Hepatocyte (in vitro differentiated cells): ENCODE measurements at places on chromosomes 2 and 18. TPM values are rescaled to one million over a fixed set of nuclear protein-coding genes. Genes with fewer than 3 reads are reported as not detected.

The POTEJ gene
- 0.17 and 0.76 TPM in 2 replicates for total RNA-seq

- no peaks in the 10 kb centered on the region for H3K36me3 ChIP-seq
- no peak overlapping the region for H3K27ac ChIP-seq
- H3K4me1 ChIP-seq = no peaks in the 10 kb centered on the region
These were observed 93.8 kb downstream of the LYPD6B start for GRCh38 chr2:149132339-149132738.

- no peak for DNase-seq
- no peak overlapping the region for H3K27ac ChIP-seq
- no peaks in the 10 kb centered on the region for H3K27me3 ChIP-seq
- no peaks in the 10 kb centered on the region for H3K4me1 ChIP-seq
These were observed 9.0 kb downstream of the STK25 start for GRCh38 chr2:241499146-241499965.

- H3K4me1 ChIP-seq = no peaks in the 10 kb centered on the region
- H3K36me3 ChIP-seq = no peaks in the 10 kb centered on the region
- DNase-seq = no peak
- no peak overlapping the region for H3K4me3 ChIP-seq
These were observed 33.6 kb upstream of the MAPRE3 start for GRCh38 chr2:26936855-26937254.
